Stimulated activated CD8-positive, alpha-beta memory T cell treated with anti-CD3 and anti-CD28 coated beads, Interleukin-2, amount 100 ng/mL, for 1 hour (primary cell): ENCODE measurements at places on chromosomes 7 and 10.

DNA sequence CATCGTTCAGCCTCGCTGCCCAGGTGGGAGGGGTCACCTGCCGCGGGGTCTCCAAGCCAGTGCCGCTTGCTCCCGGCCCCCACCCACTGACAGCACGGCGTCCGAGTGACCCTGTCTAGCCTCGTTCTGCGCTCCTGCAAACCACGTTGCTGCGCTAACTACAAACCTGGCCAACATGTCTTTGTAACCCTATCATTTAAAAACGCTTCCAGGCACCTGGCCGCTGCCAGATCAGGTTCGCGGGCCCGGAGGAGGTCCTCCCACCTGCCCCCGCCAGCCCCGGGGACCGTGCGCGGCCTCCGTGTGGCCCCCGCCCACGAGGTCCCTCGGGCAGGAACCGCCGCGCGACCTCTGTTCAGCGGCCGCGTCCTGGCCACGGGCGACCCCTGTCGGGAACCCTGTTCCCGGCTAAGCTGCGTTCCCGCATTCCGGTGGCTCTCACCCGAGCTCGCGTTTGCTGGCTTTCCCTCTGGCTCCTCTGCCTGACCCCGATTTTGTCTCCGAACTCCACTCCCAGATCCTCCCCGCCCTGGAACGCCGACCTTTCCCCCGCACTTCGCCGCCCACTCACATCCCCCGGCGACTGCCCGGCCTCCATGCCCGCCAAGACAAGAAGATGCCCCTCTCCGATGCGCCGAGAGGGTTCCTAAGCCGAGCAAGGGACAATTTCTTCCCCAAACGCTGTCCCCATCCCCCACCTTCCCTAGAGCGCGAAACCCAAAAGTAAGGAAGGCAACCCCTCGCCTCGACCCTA is 2.4 kb downstream of the SFMBT2 start:
- no peak for DNase-seq

- no peak for DNase-seq
Measured at GRCh38 chr7:641269-641671, 85.2 kb upstream of the DNAAF5 start.

DNA sequence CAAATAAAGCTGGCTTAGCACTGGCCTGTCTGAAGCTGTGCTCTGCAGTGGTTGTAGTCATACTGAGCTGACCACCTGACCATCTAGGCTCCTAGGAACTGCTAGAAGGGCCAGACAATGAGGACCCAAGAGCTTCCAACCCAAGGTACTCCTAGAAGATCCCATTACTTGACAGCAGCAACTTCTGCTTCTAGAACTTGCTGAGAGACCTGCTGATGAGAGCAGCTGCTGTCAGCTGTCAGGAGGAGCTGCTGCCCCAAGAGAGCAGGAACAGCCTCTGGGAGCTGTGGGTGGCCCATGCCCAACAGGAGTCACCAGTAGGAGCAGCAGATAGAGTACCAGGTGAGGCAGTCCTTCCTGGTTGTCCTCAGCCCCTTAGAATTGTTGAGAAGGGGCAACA is 70.2 kb downstream of the RBM20 start:
- DNase-seq, result no peak

GRCh38 chr10:61708846-61709245 is 46.1 kb downstream of the CABCOCO1 start:
- DNase-seq, result no peak

DNA sequence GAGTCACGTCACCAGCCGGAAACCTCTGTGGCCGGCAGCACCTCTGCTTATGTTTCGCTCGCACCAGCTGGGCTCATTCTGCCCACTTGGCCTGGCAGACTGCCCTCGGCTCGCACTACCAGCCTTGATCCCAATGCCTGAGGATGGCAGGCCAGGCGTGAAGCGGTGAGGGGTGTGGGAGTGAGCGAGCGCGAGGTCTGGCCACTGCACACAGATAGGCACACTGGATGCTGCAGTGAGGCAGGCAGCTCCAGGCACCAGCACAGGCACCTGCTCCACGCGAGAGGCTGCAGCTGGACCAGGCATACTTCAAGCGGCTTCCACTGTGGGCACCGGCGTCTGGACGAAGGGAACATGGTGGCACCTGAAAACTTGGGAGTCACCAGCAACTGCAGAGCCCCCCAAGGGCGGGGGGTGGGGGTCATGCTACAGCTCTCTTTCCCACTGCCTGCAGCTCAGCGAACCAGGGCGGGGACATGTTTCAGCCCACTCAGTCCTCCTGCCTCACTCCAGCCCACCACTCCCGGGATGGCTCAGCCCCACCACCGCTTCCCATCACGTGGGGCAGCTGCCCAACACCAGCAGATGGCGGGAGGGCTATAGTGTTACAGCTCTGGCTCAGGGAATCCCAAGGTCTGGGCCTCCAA is 5.4 kb upstream of the DMTF1 start:
- DNase-seq, result no peak

DNA sequence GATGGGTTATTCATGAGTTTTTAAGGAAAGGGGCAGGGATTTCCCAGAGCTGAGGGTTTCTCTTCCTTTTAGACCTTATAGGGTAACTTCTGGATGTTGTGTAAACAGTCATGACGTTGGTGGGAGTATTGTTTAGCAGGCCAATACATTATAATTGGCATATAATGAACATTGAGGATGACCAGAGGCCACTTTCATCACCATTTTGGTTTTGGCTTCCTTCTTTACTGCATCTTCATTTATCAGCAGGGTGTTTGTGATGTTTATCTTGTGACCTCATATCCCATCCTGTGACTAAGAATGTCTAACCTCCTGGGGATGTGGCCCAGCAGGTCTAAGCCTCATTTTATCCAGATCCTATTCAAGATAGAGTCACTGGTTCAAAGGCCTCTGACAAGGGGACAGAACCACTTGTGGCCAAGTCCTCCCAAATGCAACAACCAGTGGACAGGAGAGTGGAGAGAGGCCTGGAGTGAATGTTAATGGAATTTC is 77.3 kb upstream of the RPA3 start:
- no peak for DNase-seq

- DNase-seq, result no peak
Measured at GRCh38 chr10:132779549-132780294, 6.2 kb downstream of the NKX6-2 start.

DNA sequence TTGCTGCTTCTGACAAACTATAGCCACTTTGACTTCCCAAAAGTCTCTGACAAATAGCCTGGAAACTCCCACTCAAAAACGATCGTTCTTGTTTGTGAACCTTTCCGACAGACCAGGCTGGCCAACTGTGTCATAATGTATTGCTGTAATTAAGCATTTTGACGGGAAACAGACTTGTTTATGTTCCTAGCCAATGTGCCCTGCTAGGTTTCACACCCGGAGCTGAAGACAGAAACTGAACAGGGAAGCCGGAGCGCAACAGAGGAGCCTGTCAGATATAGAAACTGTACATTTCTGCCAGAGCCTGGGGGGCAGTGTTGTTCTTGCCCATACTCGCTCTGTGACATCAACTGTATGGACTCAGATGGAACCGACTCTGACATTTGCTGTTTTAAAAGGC is 55.3 kb upstream of the C7orf33 start:
- no peak for DNase-seq

- DNase-seq, result no peak
Measured at GRCh38 chr10:86152911-86153310, 213.7 kb downstream of the GRID1 start.

DNA sequence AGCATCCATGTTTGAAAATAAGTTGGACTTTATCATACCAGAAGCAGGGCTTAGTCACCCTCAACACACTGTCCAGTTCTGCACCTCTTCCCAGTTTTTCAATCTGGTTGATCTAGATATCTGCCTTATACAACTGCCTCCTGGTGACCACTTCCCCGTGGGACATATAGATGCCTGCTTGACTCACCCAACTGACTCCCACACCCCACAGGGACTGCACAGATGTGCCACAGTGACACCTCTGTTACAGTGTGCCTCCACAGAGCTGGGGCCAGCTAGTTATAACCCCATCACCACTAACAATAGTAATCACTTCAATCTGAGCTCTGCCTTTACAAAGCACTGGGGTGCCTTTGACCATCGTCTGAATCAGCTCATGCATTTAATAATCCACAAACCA is 82.6 kb upstream of the AOAH start:
- no peak for DNase-seq

DNA sequence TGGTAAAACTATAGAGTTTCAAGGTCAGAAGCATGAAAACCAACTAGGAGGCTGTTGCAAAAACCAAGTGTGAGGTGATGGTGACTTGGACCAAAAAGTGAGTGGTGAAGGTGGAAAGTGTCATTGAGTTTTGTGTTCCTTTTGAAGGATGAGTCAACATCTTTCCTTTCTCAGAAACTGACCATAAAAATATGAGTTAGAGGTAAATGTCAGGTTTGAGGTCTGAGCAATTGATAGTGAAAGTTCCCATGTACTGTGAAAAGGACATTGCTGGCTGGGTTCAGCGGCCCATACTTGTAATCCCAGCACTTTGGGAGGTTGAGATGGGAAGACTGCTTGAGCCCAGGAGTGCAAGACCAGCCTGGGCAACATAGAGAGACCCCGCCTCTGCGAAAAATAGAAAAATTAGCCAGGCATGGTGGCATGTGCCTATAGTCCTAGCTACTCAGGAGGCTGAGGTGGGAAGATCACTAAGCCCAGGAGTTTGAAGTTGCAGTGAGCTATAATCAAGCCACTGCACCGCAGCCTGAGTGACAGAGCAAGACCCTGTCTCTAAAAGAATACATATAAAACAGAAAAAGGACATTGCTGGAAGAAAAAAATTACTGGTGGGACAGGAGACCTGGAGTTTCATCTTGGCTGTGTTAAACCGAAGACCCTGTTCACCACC is 89.3 kb upstream of the ARID5B start:
- DNase-seq, result no peak

DNA sequence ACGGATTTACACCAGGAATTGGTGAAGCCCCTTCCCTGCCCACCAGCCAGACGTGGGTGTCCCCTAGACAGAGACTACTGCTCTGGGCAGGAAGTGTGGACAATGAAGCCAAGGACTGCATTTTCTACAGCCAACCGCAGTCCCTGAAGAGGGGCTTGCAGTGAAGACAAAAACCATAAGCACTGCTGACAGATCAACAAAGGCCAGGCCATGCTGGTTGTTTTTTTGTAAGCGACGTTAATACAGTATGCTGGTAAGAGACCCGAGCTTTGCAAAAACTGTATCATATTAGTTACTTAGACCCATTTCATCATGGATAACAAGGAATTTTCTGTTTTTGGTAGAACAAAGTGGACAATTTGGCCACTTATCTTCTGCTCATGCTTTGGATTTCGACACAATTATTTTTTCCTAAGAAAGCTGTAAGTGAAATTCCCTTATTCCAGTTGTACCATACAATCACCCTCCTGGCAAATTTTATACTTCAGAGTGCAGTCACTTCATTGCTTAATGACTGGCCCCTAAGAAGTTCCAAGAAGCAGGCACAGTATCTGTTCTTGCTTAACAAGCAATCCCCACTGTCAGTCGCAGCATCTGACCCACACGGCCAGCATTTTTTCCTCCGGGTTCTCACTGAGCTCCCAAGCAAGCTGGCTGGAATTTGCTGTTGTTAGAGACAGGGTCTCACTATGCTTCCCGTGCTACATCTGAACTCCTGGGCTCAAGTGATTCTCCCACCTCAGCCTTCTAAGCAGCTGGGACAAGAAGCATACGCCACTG is 163.5 kb downstream of the PARD3 start:
- DNase-seq, result no peak

GRCh38 chr7:141710301-141710700 is 2.1 kb downstream of the WEE2 start:
- no peak for DNase-seq

- DNase-seq, result no peak
Measured at GRCh38 chr7:5383314-5384098, 40.1 kb downstream of the TNRC18 start.

- DNase-seq, result no peak
Measured at GRCh38 chr7:13017333-13017857, 330.0 kb downstream of the ARL4A start.

GRCh38 chr10:125802131-125802530 is 20.9 kb downstream of the UROS start:
- no peak for DNase-seq

GRCh38 chr10:13087986-13088618 is 11.9 kb upstream of the OPTN start:
- no peak for DNase-seq

DNA sequence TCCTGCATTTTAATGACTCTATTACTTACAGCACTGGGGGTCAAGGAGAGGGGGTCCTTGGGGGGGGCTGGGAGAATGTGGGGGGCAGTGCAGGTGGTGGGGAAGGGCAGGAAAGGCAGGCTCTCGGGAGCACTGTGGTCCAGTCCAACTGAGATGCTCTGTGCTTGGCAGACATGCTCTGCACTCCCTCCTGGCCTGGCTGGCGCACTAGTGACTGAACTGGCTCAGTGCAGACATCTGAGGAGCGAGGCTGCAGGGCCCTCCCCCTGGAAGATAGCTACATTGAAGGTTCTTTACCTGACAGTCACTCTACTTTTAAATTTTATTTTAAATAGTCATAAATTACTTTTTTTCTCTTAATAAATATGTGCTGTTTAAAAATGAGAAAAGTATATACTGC is 105.7 kb downstream of the NEURL1 start:
- no peak for DNase-seq

DNA sequence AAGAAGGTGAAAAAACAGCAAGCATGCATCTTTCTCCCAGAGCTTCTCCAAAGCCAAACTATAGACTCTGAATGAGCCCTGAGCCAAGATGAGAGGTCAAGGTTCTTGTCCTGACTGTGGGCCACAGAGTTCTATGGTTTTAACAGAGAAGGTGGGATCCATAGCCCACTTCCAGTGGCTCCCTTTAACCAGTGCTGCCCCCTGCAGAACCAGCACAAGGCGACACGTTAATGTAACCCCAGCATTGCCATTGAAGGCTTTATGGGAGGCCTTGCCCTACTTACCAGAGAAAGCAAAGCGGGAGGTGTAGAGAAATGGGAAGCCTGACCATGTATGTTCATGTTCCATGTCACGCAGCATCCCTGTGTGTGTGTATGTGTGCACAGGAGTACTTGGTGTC is 243.6 kb downstream of the PRPF18 start:
- DNase-seq, result no peak

- DNase-seq, result no peak
Measured at GRCh38 chr10:35827783-35828182, 185.7 kb upstream of the FZD8 start.

GRCh38 chr10:14603534-14604102 is 171.1 kb downstream of the FAM107B start:
- DNase-seq, result no peak

DNA sequence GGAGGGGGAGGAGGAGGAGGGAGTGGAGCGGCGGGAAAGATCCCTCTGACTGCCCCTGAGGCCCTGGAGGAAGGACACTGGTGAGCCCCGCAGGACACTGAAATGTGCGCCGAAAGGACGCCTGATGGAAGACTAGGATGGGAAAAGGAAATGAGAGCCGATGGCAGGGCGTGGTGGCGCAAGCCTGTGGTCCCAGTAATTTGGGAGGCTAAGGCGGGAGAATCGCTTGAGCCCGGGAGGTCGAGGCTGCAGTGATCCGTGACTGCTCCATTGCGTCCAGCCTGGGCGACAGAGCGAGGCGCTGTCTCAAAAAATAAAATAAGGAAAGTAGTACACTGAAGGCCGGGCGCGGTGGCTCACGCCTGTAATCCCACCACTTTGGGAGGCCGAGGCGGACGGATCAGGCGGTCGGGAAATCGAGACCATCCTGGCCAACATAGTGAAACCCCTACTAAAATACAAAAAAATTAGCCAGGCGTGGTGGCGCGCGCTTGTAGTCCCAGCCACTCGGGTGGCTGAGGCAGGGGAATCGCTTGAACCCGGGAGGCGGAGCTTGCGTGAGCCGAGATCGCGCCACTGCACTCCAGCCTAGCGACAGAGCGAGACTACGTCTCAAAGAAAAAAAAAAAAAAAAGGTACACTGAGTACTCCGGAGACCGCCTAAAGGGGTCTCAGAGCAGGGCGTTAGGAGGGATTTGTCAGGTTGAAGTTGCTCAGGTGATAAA is 561 bp upstream of the HNRNPF start:
- no peak for DNase-seq

GRCh38 chr10:11017570-11018431 is at the start of gene CELF2:
Gene CELF2 (plus strand): TSS chr10:11017872. CDS start chr10:11018090, 218 bp downstream.
- no peak for DNase-seq
